Urinary bladder (tissue), 4 donors: ENCODE measurements at places on chromosomes 12 and 14. TPM values are rescaled to one million over a fixed set of nuclear protein-coding genes. Genes with fewer than 3 reads are reported as not detected.

DNA sequence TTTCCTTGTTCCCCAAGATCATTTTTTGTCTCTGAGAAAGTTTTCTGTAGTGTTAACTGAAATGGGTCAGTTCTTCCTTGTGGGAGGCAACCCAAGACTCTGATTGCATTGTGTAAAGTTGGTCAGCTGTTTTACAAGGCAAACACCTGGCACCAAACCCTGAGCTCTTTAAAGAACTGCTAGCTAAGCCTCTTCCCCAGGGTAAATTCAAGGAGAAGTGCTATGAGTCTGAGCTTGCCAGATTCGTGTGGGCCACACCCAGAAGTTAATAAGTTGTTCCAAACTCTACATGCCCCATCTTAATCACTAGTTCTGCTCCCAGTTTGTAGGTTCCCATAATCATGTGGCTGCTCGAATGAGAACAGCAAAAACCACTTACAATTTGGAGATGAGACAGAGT, 214.5 kb downstream of the BTG1 start:
- peak; percentile 36 for DNase-seq

The NFE2 gene
- 0.63 TPM for total RNA-seq

The CCNB1IP1 gene
- total RNA-seq, result 81.9 TPM

GRCh38 chr12:112539221-112539620, 120.5 kb downstream of the PTPN11 start:
- DNase-seq, result no peak
